Vagina (tissue), 2 donors: ENCODE measurements at places on chromosomes 1 and 21.
A peak's percentile ranks its signal among the peaks of the same experiment; 100 is the strongest.

GRCh38 chr1:64915381-64916274 lies 50.7 kb downstream of the JAK1 start:
- no peak for DNase-seq

DNA sequence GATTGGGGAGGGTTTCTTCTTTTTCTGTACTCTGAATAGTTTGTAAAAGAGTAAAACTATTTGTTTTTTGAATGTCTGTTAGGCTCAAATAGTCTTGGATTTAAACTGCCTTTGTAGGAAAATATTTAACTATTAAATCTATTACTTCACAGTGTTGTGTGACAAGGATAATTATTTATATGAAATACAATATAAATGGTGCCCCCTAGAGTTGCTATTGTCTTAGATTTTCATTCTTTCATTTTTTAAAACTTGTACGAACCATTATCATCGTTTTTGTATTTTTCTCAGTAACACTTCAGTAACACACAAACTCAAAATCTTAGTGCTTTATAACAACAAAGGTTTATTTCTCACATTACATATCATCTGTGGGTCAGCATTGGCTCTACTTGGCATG lies 37.4 kb downstream of the C1orf185 start:
- DNase-seq: no peak

- no peak for DNase-seq
These were observed 65.9 kb downstream of the PIK3CD start for GRCh38 chr1:9717193-9718005.

DNA sequence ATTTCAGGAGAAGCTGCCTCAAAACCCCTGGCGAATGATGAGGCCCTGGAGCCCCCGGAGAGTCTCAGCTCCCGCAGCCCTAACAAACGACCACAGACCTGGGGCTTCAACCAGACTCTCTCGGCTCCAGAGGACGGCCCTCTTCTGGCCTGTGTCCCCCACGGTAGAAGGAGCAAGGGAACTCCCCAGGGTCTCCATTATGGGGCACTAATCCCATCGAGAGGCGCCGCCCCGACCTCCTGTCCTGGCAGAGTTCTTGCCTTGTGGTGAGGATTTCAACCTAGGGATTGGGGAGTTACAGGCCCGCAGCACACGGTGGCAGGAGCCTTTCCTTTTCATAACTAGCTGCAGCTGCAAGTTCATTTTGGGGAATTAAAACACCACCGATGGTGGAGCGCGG lies 6.2 kb downstream of the FAAP20 start:
- no peak for DNase-seq

DNA sequence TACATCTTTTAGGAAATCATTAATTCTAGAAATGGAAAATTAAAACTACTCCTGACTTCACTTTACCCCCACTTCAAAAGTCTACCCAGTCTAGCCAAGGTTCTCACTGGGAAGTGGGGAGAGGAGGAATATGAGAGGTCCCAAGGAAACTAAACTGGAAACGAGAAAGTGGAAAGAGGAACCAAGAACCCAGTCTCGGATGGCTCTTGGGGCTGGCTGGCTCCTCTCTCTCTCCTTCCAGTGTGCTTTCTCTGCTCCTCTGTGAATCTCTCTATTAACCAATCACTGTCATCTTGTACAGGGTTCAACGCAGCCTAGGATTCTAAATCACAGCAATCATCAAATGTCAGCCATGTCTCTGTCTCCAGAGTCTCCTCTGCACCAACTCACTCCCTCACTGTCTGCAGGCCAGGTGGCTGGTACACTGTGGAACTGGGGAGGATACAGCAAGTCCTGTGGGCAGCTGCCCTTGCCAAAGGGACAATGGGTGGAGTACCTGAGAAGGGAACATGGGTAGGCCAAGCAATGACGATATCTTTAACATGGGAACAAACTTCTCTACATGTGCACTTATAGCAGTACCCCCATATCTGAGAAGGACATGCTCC lies 33.7 kb downstream of the GNB1 start:
- no peak for DNase-seq

DNA sequence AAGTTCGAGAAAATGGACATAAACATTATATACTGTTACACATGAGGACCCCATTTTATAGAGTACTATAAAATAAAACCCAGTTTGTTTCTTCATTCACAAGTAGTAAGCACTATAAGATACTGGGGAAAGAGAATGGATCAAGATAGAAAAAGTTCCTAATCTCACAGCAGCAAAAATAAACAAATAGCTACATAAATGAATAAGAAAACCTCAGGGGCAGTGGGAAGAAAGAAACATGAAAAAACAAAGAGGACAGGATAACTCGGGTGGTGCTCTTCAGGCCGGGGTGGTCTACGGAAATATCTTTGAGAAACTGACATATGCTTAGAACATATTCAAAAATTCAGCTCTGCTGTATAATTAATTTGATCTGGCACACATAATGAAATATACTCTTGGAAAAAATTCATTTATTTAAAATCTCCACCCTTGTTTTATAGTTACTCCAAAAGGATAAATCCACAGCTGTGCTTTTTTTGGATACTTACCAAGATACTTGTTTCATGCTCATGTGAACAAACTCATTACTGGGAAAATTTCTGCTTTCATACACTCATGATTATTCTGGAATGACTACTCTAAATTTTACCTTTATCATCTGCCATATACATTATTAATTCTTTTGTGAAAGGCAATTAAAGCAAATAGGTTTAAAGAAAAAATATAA lies 20.0 kb downstream of the CEP170 start:
- no peak for DNase-seq

DNA sequence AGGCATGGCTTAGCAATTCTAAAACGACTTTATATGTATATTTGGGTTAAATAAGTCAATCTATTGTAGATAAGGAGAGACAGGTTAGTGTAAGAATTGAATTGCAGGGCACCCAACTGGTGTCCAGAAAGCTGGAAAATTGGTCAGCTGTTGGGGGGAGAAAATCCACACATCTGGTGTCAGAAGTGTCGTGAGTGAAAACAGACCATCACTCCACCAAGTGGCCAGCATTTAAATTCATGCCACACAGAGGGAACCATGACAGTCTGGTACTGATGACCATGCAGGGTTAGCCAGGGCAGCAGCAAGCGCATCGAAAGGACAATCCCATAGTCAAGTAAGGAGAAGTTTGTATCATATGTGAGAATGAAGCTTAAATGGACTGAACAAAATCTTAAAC lies 11.7 kb downstream of the LAX1 start:
- no peak for DNase-seq

GRCh38 chr1:234258071-234258470 lies 115.2 kb upstream of the COA6 start:
- no peak for DNase-seq

GRCh38 chr1:211653959-211654496 lies 21.4 kb downstream of the NEK2 start:
- no peak for DNase-seq

- DNase-seq: no peak
These were observed 80.3 kb downstream of the GLIS1 start for GRCh38 chr1:53658489-53659230.

- no peak for DNase-seq
These were observed 279.5 kb downstream of the DSCAM start for GRCh38 chr21:40567501-40567900.

GRCh38 chr1:12669529-12670068 lies 25.7 kb downstream of the AADACL4 start:
- no peak for DNase-seq

- DNase-seq: peak; percentile 55
These were observed 150.9 kb downstream of the PTPRU start for GRCh38 chr1:29387210-29387609.

GRCh38 chr1:85093644-85094043 lies 45.3 kb upstream of the MCOLN3 start:
- DNase-seq: no peak

DNA sequence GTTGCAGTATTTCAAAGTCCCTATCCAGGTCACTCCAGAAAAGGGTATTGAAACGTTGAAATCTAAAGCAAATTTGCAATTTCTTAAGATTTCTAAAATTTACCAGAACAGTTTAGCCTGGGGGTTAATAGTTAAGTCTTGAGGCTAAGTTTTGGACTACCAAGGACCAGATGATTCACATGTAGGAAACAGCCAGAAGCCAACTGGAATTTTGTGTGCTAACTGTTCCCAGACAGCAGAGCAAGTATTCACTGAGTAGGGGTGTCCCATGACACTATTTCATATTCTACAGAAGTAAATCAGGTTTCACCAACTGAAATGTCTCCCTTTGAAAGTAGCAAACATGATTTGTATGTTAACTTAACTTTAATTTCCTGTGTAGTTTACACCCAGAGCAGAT lies 11.5 kb upstream of the C1orf105 start:
- no peak for DNase-seq

GRCh38 chr21:46489800-46490199 lies 31.1 kb downstream of the DIP2A start:
- DNase-seq: no peak

DNA sequence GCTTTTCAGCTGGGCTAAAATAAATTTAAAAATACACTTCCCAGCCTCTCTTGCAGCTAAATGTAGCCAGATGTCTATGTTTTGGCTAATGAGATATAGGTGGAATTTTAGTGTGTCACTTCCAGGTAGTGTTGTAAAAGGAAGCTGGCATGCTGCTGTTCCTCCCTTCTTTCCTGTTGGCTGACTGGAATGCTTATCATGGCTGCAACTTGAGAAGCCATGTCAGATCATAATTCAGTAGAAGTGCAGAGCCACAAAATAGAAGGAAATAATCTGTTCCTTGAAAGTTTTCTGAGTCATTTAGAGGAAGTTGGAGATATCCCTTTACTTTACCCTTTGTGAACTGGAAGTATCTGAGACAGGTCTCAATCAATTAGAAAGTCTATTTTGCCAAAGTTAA lies 10.9 kb upstream of the RBM15 start:
- no peak for DNase-seq

DNA sequence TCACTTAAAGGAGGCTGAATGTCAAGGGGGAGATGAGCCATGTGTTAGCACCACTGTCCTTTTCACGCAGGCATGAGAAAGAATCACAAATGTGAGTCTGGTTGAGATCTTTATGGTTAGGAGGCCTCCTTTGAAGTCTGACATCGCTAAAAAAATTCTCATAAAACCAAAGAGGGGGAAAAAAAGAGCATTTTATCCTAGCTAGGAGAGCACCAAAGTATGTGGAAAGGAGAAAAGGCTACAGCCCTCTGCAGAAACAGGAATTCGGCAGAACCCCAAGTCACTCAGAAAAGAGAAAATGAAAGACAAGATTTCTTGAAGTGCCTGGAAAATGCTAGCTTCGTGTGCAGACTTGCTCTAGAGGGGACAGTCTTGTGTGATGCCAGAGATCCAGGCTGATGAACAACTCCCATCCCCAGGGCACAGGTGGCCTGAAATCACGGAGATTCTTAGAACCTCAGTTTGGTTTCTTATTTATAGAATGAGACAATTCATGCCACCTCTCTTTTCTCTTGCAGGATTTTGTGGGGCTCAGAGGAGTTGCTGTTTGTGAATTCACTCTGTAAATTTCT lies 61.5 kb downstream of the RUNX1 start:
- DNase-seq: no peak

GRCh38 chr1:201639826-201640225 lies 100.9 kb downstream of the NAV1 start:
- no peak for DNase-seq

- no peak for DNase-seq
These were observed 64.3 kb downstream of the ALPL start for GRCh38 chr1:21573475-21573874.

GRCh38 chr1:228081144-228081543 lies 1.4 kb upstream of the ARF1 start:
- DNase-seq: no peak

DNA sequence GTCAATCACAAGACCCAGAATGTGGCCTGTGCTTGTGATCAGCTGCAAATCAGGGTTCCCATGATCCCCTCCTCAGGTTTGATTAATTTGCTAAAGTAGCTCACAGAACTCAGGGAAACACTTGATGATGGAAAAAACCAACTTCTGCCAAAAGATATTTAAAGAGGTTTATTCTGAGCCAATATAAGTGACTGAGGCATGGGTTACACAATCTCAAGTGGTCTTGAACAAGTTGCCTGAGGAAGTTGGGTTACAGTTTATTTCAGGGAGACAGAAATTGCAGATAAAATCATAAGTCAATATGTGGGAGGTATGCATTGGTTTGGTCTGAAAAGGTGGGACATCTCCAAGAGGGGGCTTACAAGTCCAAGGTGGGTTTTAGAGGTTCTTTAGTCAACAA lies 243.1 kb downstream of the S1PR1 start:
- DNase-seq: no peak

DNA sequence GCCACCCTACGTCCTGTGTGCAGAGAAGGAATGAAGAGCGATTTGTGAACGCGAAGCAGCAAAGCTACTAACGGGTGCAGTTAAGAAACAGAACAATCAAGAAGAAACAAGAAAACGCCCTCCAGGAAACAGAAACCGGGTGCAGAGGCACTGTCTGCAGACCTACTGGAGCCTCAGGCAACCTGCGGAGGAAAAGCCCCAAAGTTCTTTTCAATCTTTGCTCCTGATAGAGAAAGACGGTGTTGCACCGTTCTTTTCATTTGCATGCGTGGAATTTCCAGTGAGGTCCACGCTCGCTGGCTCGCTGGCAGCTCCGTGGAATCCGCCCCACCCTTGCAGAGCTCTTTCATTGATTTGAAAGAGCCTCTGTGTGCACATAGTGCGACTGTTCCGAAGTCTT lies 37.0 kb upstream of the PDE9A start:
- no peak for DNase-seq

DNA sequence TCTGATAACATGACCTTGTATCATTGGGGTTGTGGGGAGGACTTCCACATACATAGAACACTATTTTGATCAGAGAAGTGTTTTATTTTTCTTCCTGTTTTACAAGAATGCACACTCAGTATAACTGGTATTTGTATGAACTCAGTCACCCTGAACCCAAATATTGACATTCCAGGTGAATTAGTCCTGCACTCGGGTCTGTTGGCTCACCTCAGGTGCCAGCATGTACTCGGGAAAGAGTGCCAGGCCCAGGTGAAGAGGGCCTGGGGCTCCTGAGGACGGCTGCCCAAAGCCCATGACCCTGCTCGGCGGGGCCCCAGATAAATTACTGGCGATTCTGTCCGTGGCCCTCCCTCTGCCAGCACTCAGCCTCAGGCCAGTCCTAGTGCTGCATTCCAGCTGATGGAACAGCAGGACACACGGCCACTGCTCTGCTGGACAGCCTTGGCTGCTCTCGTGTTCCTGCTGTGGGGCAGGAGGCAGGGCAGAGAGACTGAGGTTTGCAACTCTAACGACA lies 75.4 kb upstream of the TMPRSS2 start:
- DNase-seq: peak; percentile 47

- DNase-seq: no peak
These were observed 993 bp downstream of the DDX59 start for GRCh38 chr1:200668514-200669313.

- no peak for DNase-seq
These were observed 27.6 kb upstream of the CTH start for GRCh38 chr1:70383483-70383882.

- no peak for DNase-seq
These were observed 40.0 kb upstream of the APP start for GRCh38 chr21:26210614-26211013.

- DNase-seq: no peak
These were observed 392.8 kb upstream of the CAMK1G start for GRCh38 chr1:209190591-209191261.

GRCh38 chr1:196403803-196404690 lies 204.2 kb downstream of the KCNT2 start:
- DNase-seq: no peak
